ENCODE measurements at places on chromosomes 5 and 9.

DNA sequence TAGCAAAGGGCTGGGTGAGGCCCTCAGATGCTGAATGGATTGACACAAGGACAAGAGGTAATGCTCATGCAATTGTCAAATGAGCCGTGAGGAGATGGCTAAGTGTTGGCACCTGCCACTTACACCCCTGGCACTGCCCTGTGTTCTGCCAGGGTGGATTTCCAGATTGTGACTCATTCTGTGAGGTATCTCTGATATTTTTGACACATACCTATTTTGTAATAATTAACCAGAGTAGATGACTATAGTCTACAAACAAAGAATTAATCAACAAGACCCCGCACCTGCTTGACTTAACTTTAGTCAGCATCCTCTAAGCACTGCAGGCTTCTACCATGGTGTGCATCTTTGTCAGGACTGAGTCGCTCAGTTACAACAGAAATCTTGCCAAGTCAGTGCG lies 200.8 kb downstream of the DIRAS2 start:
- DNase-seq, result no peak

DNA sequence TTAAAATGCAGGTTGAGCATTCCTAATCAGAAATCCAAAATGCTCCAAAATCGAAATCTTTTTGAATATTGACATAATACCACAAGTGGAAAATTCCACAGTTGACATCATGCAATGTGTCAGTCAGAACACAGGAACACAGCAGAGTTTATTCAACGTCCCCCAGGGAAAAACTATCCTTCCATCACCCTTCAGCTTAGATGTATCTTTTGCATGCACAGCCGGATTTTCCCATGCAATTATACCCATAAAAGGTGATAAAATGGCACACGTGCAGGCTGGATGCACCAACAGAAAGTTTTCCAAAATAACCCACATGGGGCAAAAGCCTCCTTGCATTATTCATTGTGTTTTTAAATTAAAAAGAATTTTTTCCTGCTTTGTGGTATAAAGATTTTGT lies 71.2 kb downstream of the RAB24 start:
- DNase-seq, result no peak

GRCh38 chr5:6376974-6377520 lies 1.3 kb downstream of the MED10 start:
- peak; percentile 48 for DNase-seq

- no peak for DNase-seq
Observed at GRCh38 chr5:158483281-158483860, 616.3 kb downstream of the EBF1 start.

- DNase-seq, result no peak
Observed at GRCh38 chr5:136225796-136226195, 32.8 kb upstream of the SMIM32 start.

- no peak for DNase-seq
Observed at GRCh38 chr5:138659561-138659960, 84.4 kb upstream of the HSPA9 start.

- no peak for DNase-seq
Observed at GRCh38 chr5:65981548-65981947, 55.2 kb downstream of the ERBIN start.

- DNase-seq, result no peak
Observed at GRCh38 chr5:149773291-149774095, 43.4 kb downstream of the PPARGC1B start.

DNA sequence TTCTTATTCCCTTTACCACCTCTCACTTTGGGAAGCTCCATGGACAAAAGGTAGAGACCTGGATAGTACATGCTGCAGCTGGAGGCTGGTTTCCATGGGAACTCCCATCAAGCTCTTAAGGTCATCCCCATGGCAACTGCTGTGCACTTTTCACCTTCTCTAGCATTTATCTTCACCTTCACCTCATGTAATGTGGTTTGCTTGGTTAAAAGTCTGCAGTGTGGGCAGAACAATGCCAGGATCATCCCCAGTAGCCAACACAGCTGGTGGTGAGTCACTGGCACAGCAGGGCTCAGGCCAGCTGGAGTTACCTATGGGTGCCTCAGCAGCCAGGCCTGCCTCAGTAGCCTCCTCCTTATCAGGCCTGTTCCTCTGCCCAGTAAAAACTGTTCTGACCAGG lies 210.5 kb downstream of the GRIA1 start:
- no peak for DNase-seq

- no peak for DNase-seq
Observed at GRCh38 chr9:98410185-98410697, 154.8 kb upstream of the TBC1D2 start.

DNA sequence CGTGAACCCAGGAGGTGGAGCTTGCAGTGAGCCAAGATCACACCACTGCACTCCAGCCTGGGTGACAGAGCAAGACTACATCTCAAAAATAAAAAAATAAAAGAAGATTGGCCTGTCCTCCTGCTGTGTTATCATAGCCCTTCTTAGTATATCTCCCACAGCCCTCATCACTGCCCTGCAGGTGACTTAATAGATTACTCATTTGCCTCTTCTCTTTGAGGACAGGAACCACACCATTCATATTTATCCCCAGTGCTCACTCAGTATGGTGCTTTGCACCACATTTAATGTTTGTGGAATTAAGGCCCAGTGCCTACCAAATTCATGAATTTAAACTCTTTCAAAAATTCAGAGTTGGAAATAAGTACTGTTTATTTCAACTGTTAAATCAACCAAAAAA lies 10.3 kb downstream of the IDNK start:
- DNase-seq, result no peak

- DNase-seq, result no peak
Observed at GRCh38 chr5:37576552-37576951, 197.4 kb downstream of the WDR70 start.

DNA sequence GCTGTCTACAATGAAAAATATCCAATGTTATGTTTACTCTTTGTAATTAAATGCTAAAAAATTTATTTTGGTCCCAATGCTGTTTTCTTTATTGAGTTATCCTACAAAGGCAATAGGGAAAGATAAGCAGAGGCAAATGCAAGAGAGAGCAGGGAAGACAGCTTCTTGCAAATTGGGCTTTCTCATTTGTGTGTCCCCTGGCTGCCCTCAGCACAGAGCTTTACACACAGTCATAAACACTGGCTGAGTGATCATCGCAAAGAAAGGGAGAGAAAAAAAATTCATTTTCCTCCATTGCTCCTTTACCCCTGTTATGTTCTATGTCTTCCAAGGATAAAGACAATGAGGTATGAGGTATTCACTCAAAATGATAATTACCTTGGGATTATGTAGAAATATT lies 2.3 kb upstream of the TSSK1B start:
- no peak for DNase-seq

DNA sequence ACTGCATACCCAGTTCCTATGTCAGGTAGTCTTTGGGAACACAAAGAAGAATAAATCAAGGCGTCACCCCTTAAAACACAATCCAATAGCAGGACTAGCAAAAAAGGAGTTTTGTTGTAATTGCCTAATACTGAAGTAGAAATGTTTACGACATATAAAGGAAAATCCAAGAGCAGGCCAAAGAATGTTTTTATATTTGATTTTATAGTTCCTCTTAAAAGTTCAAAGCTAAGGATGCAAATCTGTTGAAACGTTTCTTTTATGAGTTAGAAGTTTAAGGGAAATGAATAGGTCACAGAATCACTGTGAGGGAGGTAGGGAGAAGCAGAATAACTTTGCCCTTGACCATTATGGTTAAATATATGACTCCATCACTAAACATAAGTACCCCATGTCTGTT lies 136.1 kb downstream of the PAM start:
- DNase-seq, result no peak

GRCh38 chr5:31366941-31367340 lies 165.0 kb downstream of the DROSHA start:
- no peak for DNase-seq

DNA sequence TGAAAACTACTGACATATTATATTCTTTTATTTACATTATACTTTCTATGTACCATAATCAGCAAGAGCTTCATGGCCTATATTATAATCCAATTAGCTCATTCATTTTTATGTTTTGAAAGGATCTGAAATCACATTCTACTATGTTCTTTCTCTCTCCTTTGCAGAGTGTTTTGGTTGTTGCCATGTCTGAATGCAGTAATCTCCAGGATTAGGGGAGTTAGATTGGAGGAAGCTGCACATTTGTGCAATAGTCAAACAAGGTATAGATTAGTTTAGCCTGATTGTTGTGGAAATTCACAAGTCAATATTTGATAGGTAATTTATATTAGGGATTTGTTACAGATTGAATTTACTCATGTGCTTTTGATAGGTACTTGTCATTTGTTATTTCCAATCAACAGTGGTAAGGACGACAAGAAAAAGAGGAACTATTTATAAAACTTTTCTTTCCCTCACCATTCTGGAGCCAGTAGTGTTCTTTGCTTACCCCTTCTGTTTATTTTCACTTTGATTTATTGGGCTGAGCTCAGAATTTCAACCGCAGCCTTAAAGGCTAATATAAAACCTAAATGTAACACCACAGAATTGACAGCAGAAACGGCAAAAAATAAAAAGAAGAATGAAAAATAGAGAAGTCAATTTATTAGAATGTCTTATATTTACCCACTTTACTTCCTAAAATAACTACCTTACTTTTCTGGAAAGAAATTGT lies 597.0 kb downstream of the CHSY3 start:
- DNase-seq, result no peak

DNA sequence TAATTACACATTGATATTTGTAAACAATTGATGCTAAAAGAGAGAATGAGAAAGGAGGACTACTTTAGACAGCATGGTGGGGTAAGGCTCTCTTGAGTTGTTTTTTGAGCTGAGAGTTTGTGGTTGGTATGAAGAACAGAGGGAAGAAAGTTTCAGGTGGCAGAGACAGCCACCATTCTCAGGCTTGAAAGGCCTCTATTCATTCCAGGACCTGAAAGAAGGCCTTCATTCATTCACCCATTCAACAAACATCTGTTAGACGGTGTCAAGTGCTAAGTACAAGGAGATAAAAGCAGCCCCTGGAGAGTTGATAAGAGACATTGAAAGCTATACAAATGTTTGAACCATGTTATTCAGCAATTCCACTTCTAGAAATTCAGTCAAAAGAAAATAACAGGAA lies 21.7 kb upstream of the ADAM19 start:
- no peak for DNase-seq

DNA sequence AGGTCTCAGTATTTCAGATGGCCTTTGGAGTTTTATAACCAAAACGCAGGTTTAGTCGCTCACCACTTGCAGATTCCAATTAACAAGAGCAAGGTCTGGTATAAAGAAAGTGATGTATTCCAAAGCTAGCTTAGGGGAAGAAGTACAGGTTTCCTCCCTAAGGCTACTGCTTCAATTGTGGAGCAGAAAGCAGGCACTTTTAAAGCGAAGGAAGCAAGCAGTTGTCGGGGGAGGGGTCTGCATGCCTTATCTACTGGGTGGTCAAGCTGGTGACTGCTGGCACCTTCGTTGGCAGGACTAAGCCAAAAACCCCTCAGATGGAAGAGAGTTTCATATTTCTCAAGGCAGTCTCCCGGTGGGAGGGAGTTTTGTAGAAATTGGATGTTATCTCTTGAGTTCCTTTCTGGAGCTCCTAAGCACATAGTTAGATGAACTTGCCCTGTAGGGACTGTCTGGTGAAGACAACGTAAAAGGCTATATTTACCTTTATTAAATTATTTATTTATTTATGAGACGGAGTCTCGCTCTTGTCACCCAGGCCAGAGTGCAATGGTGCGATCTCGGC lies 1.6 kb upstream of the TMEM245 start:
- DNase-seq, result no peak

- DNase-seq, result no peak
Observed at GRCh38 chr5:57503433-57503832, 20.8 kb upstream of the ACTBL2 start.

GRCh38 chr5:138605254-138605972 lies 30.2 kb upstream of the HSPA9 start:
- no peak for DNase-seq

Data from activated CD8-positive, alpha-beta memory T cell treated with anti-CD3 and anti-CD28 coated beads for 24 hours (primary cell).